ENCODE measurements at places on chromosomes 6 and 20.

GRCh38 chr6:33175436-33176069, 16.7 kb downstream of the COL11A2 start:
- DNase-seq, result no peak

- no peak for DNase-seq
Observed at GRCh38 chr6:87543696-87544473, 45.9 kb downstream of the RARS2 start.

DNA sequence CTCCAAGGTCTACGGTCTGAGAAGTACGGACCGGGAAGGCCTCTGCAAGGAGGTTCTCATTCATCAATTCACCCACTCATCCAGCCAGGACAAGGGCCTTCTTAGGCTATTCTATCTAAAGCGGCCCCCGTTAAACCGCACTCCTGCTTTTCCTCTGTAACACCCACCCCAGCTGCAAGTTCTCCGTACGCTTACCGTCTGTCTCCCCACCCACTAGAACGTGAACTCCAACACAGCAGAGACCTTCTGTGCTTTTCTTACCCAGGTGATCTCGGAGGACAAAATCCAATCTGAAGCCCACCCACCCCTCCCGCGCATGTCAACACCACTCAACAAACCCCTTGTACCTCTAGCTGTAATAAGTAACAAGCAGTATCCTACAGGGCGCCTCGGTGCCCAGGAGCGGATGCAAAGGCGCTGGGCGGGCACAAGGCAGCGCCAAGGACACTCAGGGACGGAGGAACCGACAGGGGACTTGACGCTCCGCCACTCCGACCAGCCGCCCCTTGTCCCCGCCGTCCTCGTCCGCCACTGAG, 351 bp downstream of the AURKA start:
- no peak for DNase-seq

DNA sequence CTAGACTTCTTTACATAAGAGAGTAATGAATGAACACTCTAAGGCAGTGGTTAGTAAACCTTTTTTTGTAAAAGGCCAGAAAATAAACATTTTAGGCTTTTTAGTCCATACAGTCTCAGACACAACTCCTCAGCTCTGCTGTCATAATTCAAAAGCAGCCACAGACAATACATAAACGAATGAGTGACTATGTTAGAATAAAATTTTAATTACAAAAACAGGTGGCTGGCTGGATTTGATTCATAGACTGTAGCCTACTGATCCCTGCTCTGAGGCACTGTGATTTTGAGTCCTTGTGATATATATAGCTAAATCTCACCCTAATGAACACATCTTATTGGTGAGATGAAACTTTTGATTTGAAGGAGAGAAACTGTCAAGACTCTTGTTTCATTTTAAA, 155.1 kb downstream of the AIG1 start:
- no peak for DNase-seq

Measured in islet precursor cell (in vitro differentiated cells).